ENCODE measurements at places on chromosomes 13 and 19.

DNA sequence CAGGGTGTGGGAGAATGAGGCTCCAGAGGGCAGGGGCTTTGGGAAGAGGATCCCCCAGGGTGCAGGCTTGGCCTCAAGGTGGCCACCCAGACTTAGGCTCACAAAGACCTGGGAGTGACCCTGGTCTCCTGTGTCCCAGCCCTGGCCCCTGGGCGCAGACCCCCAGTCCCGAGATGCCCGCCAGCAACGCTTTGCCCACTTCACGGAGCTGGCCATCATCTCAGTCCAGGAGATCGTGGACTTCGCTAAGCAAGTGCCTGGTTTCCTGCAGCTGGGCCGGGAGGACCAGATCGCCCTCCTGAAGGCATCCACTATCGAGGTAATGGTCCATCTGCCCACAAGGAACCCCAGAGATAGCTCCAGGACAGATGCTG is 2.6 kb downstream of the NR1H2 start:
- no peak for DNase-seq

GRCh38 chr13:112183532-112184090 is 116.7 kb downstream of the SOX1 start:
- DNase-seq: no peak

DNA sequence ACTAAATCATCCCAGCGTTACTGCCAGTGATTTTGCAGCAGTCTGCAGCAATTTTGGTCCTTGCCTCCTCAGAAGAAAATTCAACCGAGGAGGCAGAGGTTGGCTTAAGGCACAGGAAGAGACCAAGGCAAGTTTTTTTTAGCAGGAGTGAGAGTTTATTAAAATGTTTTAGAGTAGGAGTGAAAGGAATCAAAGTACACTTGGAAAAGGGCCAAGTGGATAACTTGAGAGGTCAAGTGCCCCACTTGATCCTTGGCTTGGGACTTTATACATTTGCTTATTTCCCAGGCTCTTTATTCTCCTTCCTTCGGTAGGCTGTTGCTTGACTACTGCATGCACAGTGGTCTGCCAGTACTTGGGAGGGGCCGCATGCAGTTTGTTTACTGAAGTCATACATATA is 2.9 kb upstream of the ZNF134 start:
- DNase-seq: no peak

DNA sequence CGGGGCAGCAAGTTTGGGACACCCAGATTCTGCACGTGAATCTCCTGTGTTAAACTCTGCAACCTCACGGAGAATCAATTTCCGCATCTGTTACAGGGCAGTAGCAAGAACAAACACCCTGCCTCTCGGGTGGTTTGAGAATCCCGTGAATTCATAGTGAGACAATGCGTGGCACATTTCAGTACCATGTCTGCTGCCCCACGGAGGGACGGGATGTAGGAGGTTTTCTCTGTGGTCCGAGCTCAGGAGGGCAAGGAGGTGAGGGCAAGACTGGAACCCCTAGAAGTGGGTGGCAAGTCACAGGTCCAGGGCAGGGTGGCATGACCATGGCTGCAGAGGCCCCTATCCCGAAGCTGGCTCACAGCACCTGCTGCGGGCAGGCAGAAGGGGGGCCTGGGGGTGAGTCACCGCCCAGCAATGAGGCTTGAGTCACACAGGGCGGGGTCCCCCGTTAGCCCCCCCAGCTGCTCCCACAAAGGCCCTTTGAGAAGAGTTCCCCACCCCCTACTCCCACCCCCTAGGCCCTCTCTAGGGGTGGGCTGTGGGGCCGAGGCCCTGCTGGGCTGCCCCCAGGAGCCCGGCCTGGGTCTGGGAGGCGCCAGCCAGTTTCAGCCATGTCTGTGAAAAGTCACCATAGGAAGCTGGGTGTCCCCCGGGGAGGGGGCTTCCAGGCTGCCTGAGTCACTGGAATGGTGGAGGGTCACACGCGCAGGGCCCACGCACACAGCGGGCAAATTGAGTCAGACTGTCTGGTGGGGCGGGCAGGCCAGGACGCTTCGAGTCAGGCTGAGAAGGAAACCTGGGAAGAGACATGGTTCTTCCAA is 25.8 kb upstream of the NANOS3 start:
- no peak for DNase-seq

GRCh38 chr19:50178320-50178719 is 15.2 kb upstream of the IZUMO2 start:
- DNase-seq: no peak
